ENCODE measurements at places on chromosomes 3 and 15.
A peak's percentile ranks its signal among the peaks of the same experiment; 100 is the strongest.

DNA sequence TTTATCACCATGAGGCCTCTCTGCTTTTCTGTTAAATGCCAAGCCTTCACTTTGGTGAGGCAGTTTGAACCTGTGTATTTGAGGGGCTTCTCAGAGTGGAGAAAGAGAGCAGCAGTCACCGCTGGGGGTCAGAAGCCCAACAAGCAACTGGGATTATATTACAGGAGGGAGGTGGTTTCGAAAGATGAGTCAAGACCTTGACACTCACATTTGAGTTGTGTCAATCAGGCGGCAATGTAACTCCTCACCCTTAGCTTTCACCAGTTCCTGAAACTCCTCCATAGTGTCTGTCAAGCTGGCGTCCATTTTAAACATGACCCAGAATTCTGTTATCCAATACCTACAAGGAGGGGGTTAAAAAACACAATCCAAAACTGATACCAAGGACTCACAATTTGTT is 46.5 kb downstream of the RASGRP1 start:
- DNase-seq = no peak

DNA sequence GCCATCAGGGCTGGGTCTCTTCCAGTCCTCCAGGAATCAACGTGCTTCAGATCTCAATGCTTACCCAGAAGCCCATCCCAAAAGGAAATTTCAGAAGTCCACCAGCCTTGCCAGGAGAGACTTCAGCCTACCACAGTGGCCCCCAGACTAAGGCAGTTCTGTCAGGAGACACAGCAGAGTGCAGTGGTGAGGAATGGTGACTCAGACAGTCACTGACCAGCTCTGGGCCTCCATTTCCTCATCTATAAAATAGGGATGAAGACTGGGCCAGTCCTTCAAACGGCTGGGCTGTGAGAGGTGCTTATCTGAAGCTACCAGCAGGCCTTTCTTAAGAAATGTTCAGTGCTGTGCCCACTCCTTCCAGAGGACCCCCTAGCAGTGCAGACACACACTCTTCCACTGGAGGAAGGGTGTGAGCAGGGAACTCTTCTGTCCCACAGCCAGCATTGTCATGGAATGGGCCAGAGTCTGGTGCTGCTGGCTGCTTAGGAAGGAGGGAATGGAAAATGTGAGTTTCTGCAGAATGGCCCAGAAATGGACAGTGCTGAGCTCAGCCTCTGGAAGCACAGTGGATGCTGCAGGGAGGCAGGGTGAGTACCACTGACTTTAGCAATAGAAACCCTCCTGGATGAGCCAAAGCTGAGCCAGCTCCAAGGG is 41.6 kb upstream of the DUSP7 start:
- no peak for DNase-seq

- no peak for DNase-seq
Observed at GRCh38 chr15:51094606-51095569, at the start of gene TNFAIP8L3. Gene TNFAIP8L3, minus strand, starts transcription at chr15:51094906. Its CDS starts 311 bp downstream, at chr15:51094595.

- DNase-seq = no peak
Observed at GRCh38 chr3:151989621-151990020, 116.2 kb downstream of the SUCNR1 start.

GRCh38 chr3:188209740-188210139 is 55.8 kb downstream of the LPP start:
- DNase-seq = no peak

- DNase-seq = no peak
Observed at GRCh38 chr3:182524711-182525401, 268.4 kb upstream of the ATP11B start.

DNA sequence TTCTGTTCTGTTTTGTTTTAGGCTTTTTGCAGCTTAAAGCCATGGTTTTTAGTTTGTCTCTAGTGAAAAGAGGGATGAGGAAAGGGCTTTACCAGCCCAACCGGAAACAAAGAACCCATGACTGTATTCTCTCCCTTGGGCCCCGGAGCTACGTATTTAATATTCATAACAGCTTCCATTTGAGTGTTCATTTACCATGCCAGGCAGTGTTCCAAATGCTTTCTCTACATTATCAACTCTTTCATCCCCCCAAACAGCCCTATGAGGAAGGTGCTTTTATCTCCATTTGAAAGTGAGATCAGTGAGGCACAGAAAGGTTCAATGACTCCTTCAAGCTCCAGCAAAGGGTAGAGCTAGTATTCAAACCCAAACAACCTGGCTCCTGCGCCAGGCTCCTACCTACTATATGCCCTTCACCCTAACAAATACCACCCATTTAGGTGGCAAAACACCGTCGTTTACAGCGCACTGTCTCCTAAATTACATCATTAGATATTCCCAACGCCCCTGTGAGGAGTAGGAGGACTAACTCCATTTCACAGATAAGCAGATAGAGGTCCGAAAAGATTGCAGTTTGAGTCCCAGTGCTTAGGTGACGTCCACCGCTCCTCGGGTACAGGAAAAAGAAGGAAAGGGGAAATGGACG is 27.9 kb downstream of the GTPBP8 start:
- no peak for DNase-seq

DNA sequence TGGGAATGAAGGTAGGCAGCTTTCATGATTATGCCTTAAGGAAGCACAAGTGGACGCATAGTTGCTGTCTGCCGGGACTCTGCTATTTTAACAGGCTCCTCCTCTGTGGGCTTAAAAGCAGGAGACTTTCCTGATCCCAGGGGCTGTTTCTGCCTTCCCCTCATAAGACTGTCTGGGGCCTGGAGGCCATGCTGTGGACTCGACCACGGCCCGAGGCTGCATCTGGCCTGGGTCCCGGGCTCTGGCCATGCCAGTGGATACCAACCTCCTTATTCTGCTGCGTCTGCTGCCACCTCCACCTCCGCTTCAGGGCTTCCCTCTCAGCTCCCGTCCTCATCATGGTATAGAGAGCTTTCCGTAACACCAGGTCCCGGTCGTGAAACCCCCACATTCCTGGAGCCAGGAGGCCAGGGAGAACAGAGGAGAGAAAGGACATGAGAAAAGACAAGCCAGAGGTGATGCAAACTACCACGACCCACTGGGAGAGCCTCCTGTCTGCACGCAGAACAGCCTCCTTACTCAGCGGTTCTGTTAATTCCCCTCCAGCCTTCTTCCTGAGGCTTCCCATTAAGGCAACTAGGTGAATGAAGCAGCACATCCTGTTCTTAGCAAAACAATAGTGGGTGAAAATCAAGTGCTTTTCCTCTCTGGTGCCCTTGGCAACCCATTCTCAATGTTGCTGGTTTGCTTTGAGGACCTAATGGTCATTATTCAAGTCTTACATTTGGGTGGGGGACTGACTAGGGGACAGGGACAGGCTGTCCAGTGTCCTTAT is 200.5 kb downstream of the KLF13 start:
- no peak for DNase-seq

GRCh38 chr15:42735382-42736165 is 1.4 kb downstream of the CDAN1 start:
- DNase-seq = no peak

- no peak for DNase-seq
Observed at GRCh38 chr3:36837089-36837488, 72.7 kb upstream of the DCLK3 start.

- no peak for DNase-seq
Observed at GRCh38 chr3:89227634-89228033, 120.2 kb downstream of the EPHA3 start.

DNA sequence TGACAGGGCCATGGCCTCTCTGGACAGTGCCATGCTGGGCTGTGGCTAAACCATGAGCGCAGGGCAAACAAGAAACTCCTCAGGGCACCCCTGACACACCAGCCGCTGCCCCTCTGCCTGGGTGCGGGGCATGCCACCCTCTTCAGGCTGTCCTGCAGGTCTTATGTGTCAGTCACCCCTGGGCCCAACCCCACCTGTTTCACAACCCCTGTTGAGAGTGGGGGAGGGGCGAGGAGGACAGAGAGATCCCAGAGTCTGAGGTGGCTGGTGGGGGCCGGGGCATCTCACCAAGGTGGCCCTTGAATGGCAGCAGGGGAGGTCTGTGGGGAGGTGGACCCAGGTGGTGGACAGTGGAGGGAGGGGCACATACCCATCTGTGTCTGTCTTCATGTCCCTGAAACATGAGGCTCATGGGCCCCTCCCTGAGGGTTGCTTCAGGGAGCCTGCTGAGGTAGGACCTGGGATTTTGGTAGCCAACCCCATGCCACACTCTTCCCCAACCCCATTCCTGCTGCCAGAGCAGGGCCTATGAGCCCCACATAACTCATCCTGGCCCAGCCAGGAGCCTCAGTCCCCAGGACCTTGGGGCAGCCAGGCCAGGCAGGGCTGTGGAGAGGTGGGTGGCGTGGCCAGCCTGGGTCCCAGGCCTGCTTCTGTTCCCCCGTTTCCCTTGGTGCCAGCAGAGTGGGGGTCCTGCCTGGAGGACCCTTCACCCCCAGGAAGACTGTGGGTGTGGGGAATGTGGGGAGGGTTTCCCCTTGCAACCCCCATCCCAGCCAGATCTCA is 1.7 kb upstream of the STAB1 start:
- DNase-seq = no peak

DNA sequence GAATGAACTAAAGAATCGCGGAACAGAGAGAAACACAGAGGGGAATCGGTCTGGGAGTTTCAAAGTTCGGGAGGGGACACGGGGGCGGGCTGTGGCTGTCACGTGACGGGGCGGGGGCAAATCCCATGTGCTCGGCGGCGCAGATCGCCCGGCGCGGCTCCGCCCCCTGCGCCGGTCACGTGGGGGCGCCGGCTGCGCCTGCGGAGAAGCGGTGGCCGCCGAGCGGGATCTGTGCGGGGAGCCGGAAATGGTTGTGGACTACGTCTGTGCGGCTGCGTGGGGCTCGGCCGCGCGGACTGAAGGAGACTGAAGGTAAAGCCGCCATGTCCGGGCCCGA is at the start of gene EIF4G1:
Gene EIF4G1 (plus strand): TSS at position 244 of the 337 bp plus-strand sequence. CDS start 1,191 bp downstream, outside the sequence.
- peak; percentile 55 for DNase-seq

DNA sequence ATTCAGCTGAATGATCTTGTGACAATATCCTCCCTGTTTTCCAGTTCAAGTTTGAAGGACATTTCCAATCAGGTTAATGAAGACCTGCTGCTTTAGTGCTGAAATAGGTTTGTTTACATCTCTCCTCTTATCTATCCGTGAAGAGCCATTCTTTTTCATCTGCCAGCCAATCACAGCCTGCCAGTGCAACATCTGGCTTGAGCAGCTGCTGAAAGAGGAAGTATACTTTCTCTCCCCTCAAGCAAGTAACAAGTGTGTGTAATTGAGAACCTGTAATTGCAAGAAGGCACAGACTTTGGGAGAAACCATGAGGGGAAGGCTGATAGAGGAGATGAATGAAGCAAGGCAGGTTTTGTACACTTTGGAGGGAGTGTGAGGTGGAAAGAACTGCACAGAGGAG is 404.3 kb downstream of the AGBL1 start:
- no peak for DNase-seq

- DNase-seq = no peak
Observed at GRCh38 chr3:167733961-167734497, 663 bp downstream of the PDCD10 start.

- peak; percentile 97 for DNase-seq
Observed at GRCh38 chr15:45200001-45200798, 12.4 kb upstream of the SHF start.

- DNase-seq = no peak
Observed at GRCh38 chr3:61985020-61985419, 388.3 kb downstream of the FEZF2 start.

GRCh38 chr15:59924812-59925522 is 79.1 kb upstream of the FOXB1 start:
- DNase-seq = peak; percentile 39

DNA sequence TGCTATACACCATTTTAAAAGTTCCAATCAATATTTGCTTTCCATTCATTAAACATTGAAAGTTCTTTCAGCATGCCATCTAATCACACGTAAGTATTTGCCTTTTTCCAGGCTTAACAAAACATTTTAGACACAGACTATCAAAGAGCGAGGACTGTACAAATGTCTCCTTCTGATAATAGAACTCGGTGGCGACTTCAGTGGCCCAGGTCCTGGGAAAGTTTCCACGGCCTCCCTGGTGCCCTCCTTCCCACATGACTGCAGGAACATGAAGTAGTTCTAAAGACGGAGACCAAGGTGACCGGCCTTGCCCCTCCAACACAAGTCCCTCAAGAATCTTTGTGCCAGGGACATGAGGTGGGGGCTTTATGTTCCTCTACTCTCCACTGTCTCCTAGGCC is 174.6 kb upstream of the KBTBD8 start:
- no peak for DNase-seq

GRCh38 chr3:188905547-188905946 is 266.2 kb upstream of the TPRG1 start:
- no peak for DNase-seq

GRCh38 chr15:82936966-82937711 is 15.4 kb downstream of the HOMER2 start:
- no peak for DNase-seq

- no peak for DNase-seq
Observed at GRCh38 chr3:140403079-140403478, 274.8 kb upstream of the TRIM42 start.

- no peak for DNase-seq
Observed at GRCh38 chr3:106635271-106635670, 742.0 kb upstream of the CCDC54 start.

GRCh38 chr3:66302288-66302687 is 81.5 kb downstream of the SLC25A26 start:
- DNase-seq = no peak

- DNase-seq = no peak
Observed at GRCh38 chr3:9826815-9827573, 16.8 kb downstream of the RPUSD3 start.

- no peak for DNase-seq
Observed at GRCh38 chr3:88075497-88075896, 16.4 kb downstream of the ZNF654 start.

GRCh38 chr15:39127151-39127790 is 453.6 kb upstream of the THBS1 start:
- no peak for DNase-seq

- DNase-seq = no peak
Observed at GRCh38 chr3:128435058-128435457, 31.6 kb downstream of the DNAJB8 start.

GRCh38 chr3:44058022-44058867 is 183.4 kb upstream of the TOPAZ1 start:
- DNase-seq = no peak

DNA sequence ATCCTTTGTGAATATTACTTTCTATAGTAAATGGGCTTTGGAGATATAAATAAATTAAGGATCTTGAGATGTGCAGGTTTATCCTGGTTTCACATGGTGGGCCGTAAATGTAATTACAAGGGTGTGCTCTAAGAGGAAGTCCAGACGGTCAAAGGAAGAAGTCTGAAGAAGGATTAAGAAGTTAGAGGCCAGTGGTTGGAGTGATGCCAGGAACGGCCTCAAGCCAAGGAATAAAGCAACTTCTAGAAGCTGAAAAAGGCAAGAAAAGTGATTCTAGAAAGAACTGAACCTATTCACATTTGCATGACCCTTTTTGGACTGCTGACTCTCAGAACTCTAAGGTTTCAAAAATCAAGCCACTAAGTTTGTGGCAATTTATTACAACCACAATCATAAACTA is 981.3 kb upstream of the ALCAM start:
- no peak for DNase-seq

- no peak for DNase-seq
Observed at GRCh38 chr3:123244128-123244527, 42.4 kb downstream of the SEC22A start.

DNA sequence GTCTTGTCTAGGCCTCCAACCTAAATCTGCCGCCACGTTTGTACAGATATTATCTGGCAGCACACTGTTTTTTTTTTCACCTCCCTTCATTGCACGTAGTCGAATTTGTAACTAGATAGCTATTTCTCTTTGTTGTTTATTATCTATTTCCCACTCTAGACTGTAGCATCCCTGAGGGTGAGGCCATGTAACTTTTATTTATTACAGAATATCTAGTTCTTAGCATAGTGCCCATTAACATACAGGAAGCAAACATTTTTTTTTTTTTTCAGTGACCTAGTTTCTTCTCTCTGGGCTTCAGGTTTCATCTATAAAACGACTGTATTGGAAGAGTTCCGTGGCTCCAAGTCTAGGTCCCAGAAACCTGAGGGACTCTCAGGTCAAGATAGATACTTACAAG is 354.3 kb downstream of the FGF12 start:
- DNase-seq = peak; percentile 60

Data from NCI-H1436 treated with DMSO at 0.1 percent for 48 hours (cell line).